ENCODE measurements at places on chromosomes 1 and 21.
A peak's percentile ranks its signal among the peaks of the same experiment; 100 is the strongest.

DNA sequence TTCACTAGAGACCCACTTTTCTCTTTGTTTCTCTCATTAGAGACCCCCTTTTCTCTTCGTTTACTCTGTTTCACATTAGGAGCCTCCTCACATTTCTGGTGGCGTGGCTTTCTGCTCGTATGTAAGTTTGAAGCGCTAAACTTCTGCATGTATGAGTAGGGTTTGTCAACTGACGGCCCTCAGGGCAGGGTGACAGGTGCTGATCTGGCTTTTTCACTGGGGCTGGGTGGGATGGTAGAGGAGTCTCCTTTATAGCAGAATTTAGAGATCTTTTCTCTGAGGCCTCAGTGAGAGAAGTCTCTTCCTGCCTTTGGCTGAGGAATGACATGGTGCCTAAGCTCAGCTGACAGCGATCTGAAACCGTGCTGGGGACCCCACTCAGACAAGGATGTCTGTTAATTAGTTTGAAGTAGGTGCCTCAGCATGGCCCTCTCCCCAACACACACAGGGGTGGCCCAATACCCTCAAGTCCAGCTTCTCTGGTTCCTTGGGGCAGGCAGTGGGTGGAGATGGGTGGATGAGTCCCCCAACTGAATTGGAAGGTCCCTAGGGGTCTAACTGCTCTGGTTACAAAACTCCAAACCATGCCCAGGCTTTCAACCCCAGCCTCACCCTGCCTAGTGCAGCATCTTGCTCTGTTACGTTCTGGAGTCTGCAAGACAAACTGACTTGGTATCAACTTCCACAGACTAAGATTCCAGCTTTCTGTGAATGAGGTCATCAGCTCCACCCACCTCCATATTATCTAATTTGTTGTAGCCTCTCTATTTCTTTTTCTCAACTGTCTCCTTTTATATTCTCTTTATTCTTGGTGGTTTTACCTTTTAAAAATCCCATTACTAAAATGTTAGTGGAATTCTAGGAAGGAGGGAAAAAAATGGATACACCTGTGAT, 3.2 kb downstream of the SLC1A7 start:
- DNase-seq: no peak

- DNase-seq: no peak
These were observed 2.1 kb downstream of the CD164L2 start for GRCh38 chr1:27380766-27381733.

DNA sequence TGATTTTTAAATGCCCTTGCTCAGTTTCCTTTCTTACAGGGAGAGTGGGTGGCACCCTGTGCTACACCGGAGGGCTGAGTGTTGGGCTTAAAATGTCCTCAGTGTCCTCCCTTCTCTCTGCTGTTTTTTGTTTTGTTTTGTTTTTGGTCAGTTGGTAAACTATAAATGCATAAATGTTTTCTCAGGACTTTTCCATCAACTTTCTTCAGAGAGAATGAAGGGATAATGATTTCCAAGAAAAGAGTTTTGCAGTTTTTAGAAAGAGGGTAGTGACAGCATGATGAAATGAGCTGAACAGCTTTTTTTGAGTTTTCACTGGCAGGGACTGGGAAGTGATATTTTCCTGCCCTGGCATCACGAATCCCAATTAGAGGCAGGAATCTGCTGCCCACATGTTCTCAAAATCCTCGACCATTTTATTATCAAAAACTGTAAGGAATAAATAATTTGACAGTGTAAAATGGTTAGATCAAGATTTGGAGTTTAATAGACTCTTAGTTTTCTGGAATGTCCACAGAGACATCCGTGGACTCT, 15.2 kb downstream of the LAMC1 start:
- no peak for DNase-seq

- DNase-seq: no peak
These were observed 35.3 kb downstream of the B3GALNT2 start for GRCh38 chr1:235468970-235469369.

DNA sequence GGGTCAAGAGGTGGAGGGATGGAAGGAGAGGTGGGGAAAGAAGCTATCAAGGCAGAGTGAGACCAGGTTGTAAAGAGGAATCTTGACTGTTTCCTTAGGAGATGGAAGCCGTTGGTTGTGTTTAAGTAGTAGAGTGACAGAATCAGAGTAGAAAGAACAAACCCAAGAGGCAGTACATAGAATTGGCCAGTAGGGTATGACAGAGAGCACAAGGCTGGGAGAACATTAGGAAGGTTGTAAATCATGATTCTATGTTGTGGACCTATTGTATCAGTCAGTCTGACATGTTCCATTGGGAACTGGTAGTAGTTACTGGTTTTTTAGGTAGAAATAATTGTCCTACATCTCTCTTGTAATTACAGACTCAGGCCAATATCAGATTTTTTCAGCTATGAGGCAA, 486.9 kb upstream of the USP24 start:
- no peak for DNase-seq

GRCh38 chr1:111742938-111743549, 3.8 kb upstream of the INKA2 start:
- no peak for DNase-seq

DNA sequence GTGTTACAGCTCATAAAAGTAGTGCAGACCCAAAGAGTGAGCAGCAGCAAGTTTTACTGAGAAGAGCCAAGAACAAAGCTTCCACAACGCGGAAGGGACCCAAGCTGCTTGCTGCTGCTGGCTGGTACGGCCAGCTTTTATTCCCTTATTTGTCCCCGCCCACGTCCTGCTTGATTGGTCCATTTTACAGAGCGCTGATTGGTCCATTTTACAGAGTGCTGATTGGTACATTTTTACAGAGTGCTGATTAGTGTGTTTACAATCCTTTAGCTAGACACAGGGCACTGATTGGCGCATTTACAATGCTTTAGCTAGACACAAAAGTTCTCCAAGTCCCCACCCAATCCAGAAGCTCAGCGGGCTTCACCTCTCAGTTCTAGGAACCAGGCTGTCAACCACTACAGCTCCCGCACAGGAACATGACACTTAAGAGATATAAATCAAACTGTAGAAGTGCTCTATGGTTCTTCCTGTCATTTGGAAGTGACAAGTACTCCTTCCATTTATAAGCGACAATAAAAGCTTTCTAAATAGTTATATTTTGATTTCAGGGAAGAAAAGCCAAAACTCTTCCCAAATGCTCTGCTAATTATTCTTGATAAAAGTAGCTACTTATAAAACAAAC, 28.5 kb downstream of the RNF115 start:
- DNase-seq: no peak

GRCh38 chr1:154851392-154852177, 18.5 kb downstream of the KCNN3 start:
- no peak for DNase-seq

DNA sequence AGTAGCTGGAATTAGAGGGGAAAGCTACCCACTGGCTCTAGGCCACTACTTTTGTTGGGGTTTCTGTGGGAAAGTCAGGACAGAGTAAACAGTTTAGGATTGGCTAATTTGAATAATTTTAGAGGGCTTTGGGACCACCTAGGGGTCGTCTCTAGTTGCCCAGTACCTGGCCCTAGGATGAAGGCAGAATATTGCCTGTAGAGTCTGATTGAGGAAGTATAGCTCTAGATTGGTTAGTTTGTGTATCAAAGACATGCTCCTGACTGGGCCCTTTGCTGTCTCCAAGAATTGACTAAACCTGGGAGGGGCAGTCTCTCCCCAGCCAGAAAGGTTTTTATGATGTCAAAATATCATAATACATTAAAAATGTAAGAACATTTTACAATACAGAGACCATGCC, 142.0 kb downstream of the POU2F1 start:
- DNase-seq: no peak

- DNase-seq: no peak
These were observed 196.9 kb upstream of the C8B start for GRCh38 chr1:57162607-57163261.

GRCh38 chr21:36741506-36741905, 42.6 kb downstream of the SIM2 start:
- no peak for DNase-seq

GRCh38 chr1:235253219-235253962, 74.6 kb downstream of the ARID4B start:
- peak; percentile 82 for DNase-seq

- no peak for DNase-seq
These were observed 3.8 kb downstream of the MAP7D1 start for GRCh38 chr1:36159614-36160387.

DNA sequence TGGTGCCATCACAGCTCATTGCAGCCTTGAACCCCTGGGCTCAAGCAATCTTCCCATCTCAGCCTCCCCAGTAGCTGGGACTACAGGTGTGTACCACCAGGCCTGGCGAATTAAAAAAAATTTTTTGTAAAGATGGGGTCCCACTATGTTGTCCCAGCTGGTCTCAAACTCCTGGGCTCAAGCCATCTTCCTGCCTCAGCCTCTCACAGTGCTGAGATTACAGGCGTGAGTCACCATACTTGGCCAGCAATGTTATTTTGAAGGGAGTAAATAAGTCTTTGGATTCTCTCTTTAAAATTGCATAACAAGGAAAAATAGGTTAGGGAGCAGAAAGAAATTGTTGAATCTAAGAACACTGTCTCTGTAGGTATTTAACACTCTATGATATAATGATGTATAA, 111.3 kb downstream of the RPS6KC1 start:
- DNase-seq: no peak

DNA sequence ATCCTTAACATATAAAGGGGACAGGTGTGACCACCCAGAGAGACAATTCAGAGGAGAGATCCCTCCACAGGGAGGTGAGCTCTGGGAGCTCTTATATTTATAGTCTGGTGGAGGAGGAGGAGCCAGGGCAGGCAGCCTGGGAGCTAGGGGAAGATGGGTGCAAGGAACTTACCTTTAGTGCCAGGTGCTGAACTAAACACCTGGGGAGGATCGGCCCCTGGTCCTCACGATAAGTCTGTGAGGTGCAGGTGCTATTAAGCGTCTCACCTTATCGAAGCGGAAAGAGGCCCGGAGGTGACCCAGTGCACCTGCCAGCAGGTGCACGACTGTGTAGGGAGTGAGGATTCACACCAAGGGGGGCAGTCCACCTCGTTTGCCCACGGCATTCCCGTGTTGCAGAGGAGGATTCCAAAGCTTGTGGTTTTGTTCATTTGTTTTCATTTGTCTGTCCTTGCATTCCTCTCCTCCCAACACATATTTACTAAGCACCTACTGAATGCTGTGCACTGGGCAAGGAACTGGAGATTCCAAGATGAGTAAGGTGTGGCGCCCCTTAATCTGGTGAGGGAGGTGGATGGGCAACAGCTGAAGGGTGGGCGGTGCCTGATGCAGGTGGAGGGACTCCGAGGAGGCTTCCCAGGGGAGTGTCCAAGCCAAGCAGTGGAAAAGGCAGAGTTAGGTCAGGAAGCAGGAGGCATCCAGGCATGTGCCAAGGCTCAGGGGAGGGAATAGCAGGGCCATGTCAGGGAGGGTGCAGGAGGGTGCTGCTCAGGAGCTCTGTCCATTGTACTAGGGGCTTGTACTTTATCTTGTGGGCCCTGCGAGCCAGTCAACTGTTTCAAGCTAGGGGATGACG, 11.5 kb downstream of the ARHGEF10L start:
- DNase-seq: no peak

DNA sequence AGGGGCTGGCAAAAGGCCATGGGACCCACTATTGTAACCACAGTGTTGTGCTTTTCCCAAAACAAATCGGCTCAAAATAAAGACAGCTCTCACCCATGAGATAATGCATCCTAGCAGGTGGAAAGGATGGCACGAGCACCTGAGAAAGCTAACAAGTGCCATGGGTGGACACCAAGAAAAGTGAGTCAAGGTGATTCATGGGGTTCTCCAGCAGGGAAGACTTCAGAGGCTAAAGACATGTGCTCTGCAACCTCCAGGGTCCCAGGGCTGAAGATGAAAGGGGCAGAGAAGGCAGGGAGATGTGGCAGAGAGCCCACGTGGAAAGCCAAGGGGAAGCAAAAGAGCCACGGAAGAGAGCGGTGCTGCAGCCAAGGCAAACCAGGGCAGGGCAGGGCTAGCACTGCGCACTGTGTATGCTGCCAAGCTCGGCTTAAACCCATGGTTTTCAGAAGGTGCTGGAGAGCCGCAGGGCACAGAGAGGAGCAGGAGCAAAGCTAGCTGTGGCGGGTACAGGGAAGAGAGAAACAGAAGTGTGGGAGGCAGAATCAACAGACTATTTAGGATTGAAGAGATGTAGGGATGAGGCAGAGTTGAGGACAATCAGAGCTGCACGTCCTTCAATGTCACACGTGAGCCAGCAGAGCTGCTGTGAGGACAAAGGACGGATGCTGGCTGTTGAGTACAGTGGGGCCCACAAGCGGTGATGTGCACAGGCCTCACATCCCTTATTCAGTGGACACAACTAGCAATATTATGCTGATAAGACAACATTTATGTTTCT, 41.8 kb upstream of the C1orf198 start:
- DNase-seq: no peak

GRCh38 chr1:30005972-30006619, 717.3 kb downstream of the MATN1 start:
- DNase-seq: no peak

DNA sequence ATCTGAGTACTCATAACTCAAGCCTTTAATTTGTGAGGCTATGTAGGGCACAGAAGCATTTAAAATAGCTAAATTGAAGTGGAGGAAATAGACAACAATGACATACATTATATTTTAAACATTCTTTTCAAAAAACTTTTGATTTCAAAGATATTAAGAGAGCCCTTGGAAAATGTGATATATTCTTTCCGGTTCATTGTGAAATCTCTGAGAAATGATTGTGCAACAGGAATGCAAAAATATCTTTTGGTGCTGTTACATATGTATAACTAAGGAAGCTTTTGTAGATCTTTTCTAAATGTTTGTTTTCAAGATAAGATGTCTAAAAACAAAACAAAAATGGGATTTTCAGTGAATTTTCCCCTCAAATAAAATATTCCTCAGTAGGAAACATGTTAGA, 185.2 kb downstream of the LEPR start:
- no peak for DNase-seq

- no peak for DNase-seq
These were observed 46.4 kb downstream of the ZNF281 start for GRCh38 chr1:200363264-200363933.

- DNase-seq: no peak
These were observed 23.5 kb upstream of the RPL5 start for GRCh38 chr1:92808381-92808780.

DNA sequence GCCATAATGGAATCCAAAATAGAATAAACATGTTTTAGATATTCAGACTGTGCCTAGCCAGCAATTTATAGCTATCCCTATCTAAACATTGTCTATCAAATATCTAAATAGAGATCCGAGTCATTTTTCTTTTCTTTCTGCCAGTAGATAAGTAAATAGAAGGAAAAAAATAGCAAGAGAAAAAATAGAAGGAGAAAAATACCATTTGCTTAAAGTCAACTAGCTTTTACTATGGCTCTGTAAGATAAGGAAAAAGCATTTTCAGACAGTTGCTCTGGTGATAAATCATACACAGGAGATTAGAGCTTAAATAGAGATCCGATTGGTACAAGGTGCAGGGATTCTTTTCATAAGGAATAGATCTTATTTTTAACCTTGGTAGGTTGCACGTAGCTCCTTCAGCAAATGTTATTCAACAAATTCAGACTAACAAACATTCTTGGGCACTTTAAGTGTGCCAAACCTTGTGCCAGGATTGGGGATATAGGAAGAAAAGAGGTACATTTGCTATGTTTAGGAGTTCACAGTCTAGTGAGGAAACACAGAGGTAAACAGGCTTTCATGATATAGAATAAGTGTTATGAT, 70.1 kb upstream of the CCDC190 start:
- no peak for DNase-seq

- DNase-seq: no peak
These were observed 366.3 kb downstream of the HHAT start for GRCh38 chr1:210695026-210695425.

All from CD4-positive, alpha-beta T cell treated with Interleukin-17A for 1 hour (primary cell).